ENCODE measurements at places on chromosomes 2 and 18.

GRCh38 chr18:30486856-30487255 lies 555.7 kb downstream of the DSC3 start:
- DNase-seq = no peak

- DNase-seq = no peak
Observed at GRCh38 chr18:75324686-75325257, 102.7 kb downstream of the SMIM21 start.

- no peak for DNase-seq
Observed at GRCh38 chr18:4107049-4107467, 348.0 kb downstream of the DLGAP1 start.

DNA sequence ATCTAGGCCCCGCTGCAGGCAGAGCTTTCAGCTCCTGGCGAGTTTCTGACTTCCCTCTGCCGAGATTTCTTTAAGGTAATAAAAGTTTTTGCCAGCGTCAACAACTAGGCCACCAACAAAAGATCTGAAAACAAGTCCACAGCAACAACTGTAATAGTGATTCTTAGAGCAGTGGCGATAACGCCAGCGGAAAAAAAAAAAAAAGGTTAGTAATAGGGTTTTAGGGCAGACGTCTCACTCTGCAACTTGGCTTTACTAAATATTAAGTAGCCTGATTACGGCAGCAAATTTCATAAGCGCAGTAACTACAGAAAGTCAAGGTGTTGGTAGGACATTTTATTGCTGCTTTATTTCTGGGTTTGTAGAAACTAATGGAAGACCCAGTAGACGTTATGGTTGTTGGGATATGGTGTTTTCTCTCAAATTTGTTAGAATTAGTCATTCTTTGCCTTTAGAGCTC lies 481 bp downstream of the SLC30A6 start:
- no peak for DNase-seq

DNA sequence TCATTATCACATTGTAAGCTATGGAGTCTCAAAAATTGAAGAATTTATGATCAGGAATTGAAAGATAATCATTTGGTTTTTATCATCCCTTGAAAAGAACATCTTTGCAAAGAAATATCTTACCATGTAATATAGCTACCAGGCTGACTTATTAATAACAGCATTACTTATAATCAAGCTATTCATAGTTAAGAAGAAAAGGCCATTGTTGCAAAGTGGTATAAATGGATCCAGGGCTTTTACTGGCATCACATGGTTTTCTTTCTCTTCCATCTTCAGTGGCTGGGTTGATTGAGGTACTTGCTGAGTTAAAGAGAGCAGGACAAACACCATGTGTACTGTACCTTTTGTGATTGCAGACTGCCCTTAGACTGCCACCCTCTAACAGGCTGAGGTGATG lies 39.6 kb downstream of the MFSD6 start:
- DNase-seq = no peak

GRCh38 chr2:33670392-33670937 lies 71.4 kb upstream of the FAM98A start:
- DNase-seq = no peak

DNA sequence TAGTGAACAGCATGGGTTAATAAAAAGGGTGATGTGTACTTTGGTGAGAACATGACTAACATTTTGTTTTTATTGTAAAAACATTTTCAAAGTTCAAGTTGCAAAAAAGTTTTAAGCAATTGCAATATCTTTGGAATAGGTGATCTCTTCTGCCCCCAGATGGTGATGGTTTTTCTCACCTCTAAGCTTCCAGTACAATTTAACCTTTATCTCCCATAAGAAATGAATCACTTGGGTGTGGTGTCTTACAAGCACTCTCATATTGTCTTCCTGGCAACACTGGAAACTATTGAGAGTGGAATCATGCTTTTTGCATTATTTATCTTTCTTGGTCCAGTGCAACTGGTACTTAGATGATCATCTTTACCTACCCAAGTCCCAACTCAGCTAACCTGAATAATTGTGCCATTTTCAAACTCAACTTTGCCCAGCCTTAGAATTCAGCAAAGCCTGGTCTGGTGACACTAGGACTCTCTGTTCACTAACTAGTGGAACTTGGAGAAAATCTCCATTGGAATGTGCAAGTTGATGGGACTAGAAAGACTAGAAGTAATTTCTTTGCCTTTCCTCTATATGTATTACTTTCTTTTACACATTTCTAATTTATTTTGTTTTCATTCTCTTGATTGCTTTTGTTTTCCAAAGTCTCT lies 964.7 kb upstream of the ZEB2 start:
- no peak for DNase-seq

DNA sequence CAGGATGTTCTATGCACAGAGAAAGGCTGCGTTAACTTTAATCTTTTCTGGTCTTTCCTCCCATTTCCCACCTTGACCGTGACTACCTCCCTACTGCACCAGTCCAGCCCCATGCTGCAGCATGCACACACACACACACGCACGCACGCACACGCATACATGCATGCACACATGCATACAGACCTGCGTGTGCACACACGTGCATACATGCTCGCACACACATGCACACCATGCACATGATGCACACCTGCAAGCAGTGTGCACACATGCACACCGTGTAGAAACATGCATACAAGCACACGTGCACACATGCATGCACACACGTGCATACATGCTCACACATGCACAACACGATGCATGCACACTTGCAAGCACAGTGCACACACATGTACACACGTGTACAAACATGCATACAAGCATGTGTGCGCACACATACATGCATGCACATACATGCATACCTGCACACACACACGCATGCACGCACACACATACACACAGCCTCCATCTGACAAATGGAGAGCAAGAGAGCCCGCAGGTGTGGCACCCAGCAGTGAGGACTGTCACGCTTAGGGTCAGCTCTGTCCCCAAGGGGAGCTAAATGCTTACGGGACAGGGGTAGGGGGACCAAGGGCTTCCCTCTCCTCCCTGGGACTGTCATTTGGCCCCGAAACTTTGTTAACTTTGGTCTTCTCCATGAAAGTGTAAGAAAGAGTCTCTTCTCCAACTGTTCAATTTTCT lies 18.2 kb downstream of the SNORC start:
- DNase-seq = no peak

GRCh38 chr2:149169656-149170055 lies 131.2 kb downstream of the LYPD6B start:
- DNase-seq = no peak

All from HepG2 (cell line).